ENCODE measurements at places on chromosomes 1 and 21.

GRCh38 chr1:41447995-41448770 lies 36.3 kb downstream of the EDN2 start:
- no peak for DNase-seq

- no peak for DNase-seq
Observed at GRCh38 chr21:23308741-23309140, 2298.5 kb downstream of the MRPL39 start.

- peak; percentile 2 for DNase-seq
Observed at GRCh38 chr1:120133228-120133927, 42.9 kb downstream of the SEC22B start.

- DNase-seq, result no peak
Observed at GRCh38 chr1:37149296-37149695, 115.0 kb upstream of the GRIK3 start.

GRCh38 chr1:3272321-3273045 lies 182.0 kb upstream of the ARHGEF16 start:
- DNase-seq, result no peak

GRCh38 chr1:56024155-56024554 lies 555.2 kb downstream of the PLPP3 start:
- no peak for DNase-seq

GRCh38 chr1:192151176-192151575 lies 7.1 kb upstream of the RGS18 start:
- no peak for DNase-seq

DNA sequence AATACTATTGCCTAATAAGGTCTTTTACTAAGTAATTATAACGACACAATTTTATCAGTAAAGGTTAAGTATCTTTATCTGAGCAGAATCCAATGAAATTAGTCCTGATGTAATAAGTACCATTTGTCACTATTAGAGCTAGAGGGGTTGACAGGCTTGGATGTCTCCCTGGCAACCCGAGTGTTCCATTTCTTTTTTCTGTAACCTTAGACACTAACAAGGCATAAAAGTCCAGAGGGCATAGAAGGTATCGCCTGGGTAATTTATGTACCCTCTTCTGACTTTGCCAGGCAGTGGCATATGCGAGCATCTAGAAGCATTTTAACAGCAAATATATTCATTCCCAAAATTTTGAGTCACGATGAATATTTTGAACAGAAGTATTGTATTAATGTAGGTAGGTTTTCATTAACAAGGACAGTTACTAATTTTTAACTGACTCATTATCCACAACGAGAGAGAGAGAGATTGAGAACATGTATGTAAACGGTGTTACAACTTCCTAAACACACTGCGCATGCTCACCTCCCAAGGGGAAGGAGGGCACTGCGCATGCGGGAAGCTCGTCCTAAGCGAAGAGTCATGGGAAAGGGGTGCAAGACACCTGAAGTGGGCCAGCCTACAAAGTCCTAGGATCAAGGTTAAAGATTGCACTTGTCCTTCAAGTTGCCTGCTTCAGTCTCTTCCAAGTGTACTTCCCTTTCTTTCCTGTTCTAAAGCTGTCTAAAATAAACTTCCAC lies 423.9 kb downstream of the DSCAM start:
- no peak for DNase-seq

- no peak for DNase-seq
Observed at GRCh38 chr1:109671067-109671466, 3.2 kb downstream of the GSTM2 start.

DNA sequence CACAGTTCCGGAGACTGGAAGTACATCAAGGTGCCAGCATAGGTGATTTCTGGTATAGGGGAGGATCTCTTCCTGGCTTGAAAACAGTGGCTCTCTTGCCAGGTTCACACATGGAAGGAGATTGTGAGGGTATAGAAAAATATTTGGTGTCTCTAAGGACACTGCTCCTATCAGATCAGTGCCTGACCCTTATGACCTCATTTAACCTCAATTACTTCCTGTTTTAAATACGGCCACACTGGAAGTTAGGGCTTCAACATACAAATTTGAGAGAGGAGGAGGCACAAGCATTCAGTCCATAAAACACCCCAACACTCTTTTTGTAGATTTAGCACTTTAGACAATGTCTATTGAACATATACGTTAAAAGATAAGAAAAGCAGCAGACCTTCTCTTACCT lies 37.0 kb downstream of the COL6A1 start:
- no peak for DNase-seq

DNA sequence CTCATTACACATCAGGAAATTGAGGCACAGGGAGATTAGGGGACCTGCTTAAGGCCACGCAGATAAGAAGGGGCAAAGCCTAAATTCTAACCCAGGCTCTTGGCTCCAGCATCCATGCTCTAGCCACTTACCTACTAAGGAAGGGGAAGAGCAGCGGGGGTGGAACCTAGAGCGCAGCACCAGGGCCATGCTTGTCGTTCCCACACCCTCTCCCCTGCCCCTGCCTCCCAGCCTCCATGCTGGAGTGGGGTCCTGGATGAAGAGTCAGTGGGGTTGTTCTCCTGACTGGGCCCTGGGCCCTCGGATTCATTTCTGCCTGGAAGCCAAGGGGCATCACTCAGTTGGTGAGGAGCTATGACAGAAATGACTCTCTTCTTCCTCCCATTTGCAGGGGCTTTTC lies 133.3 kb downstream of the FOXD2 start:
- DNase-seq, result no peak

- DNase-seq, result no peak
Observed at GRCh38 chr1:25517476-25518394, 25.7 kb upstream of the LDLRAP1 start.

- DNase-seq, result no peak
Observed at GRCh38 chr1:105874621-105875020, 1181.9 kb upstream of the PRMT6 start.

- no peak for DNase-seq
Observed at GRCh38 chr1:41507110-41507720, 22.7 kb upstream of the EDN2 start.

DNA sequence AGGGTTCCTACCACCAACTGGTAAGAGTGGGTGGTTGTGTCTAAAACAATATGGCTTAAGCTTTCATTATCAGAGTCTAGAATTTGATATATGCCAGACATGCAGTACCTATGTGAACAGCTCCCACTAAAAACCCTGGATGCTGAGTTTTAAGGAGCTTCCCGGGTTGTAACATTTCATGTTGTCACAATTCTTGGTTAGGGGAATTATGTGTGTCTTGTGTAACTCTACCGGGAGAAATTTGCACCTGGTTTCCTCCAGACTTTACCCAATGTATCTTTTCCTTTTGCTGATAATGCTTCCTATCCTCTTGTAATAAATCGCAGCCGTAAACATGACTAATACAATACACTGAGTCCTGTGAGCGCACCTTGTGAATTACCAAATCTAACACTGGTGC lies 48.3 kb downstream of the ARID4B start:
- no peak for DNase-seq

DNA sequence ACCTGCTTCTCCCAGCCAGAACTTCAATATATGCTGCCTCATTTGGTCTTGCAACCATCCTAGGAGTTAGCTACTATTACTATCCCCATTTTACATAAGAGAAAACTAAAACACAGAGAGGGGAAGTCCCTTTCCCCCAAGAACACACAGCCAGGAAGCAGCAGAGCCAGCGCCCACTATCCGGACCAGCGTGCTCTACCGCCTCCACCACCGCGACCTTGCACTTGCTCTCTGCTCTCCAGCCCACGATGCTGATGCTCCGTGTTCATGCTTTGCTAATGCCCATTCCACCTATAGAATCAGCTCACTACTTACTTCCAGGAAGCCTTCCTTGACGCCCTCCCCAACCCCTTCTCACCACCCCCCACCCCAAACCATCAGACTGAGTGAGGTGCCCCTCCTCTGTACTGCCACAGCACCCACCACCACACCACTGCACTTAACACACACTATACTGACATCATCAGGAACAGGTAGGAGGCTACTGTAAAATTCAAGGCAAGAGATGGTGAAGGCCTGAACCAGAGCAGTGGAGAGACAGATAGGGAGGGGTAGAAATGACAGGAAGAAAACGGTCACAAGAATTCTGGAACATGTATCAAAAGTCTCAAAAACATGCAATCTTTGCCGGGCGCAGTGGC lies 9.4 kb downstream of the TMEM53 start:
- DNase-seq, result no peak

GRCh38 chr1:228854907-228855306 lies 119.6 kb downstream of the RHOU start:
- DNase-seq, result no peak

DNA sequence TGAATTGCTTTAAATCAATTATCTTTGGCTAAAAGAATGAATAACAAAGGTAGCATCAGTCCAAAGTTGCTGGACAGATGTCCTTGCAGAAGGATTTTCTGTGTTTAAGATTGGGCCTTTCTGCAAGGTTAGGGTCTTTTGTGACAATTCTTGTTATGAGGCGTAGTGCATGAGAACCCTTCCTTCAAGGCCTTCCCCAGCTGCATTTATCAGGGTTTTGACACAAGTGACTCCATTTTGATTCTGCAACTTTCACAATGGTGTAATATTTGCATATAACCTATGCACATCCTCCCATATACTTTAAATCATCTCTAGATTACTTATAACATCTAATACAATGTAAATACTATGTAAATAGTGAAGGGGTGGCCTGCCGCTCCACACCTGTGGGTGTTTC lies 1.1 kb upstream of the SETD4 start:
- DNase-seq, result no peak

- peak; percentile 79 for DNase-seq
Observed at GRCh38 chr1:20551945-20552727, at the start of gene FAM43B. Gene FAM43B, plus strand, starts transcription at chr1:20552573. Its CDS starts 401 bp downstream, at chr1:20552974.

- DNase-seq, result no peak
Observed at GRCh38 chr1:38612951-38613350, 246.6 kb downstream of the RRAGC start.

DNA sequence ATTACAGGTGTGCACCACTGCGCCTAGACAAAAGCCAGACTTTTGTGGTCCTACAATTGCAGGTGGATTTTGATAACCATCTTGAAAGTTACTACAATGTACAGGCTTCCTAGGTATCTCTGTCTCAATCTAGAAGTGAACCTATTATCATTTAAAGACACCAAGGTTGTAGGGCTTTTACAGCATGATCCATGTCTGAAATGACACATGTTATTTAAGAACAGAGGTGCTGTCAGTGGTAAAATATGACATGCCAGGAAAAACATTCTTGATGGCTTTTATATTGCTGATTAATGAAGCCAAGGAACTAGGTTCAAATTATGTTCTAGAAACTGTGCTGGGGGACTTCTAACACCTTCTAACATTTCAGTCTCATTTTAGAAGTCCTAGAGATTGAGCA lies 253.1 kb downstream of the SDCCAG8 start:
- DNase-seq, result no peak

DNA sequence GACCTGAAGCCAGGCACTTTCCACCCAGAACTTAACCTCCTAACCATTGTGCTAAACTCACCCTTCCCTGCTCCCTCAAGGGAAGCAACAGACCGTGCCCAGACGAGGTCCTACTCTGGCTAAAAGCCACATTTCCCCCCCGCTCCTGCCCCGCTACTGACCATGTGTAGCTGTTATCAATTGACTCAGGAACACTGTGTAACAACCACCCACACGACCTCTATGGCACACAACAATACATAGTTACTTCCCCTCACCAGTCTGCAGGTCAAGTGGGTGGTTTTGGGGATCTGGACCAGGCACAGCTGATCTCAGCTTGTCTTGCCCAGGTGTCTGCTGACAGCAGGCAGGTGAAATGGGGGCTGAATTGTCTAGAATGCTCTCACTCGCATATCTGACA lies 40.1 kb downstream of the CAMK2N1 start:
- no peak for DNase-seq

- no peak for DNase-seq
Observed at GRCh38 chr1:66693856-66694255, 58.4 kb upstream of the DYNLT5 start.

- DNase-seq, result peak; percentile 64
Observed at GRCh38 chr1:150165622-150166612, 16.2 kb downstream of the PLEKHO1 start.

- DNase-seq, result no peak
Observed at GRCh38 chr1:77230051-77230450, 10.8 kb upstream of the PIGK start.

GRCh38 chr1:184489908-184490307 lies 103.1 kb downstream of the C1orf21 start:
- no peak for DNase-seq

GRCh38 chr1:235584973-235585372 lies 64.6 kb downstream of the GNG4 start:
- no peak for DNase-seq

DNA sequence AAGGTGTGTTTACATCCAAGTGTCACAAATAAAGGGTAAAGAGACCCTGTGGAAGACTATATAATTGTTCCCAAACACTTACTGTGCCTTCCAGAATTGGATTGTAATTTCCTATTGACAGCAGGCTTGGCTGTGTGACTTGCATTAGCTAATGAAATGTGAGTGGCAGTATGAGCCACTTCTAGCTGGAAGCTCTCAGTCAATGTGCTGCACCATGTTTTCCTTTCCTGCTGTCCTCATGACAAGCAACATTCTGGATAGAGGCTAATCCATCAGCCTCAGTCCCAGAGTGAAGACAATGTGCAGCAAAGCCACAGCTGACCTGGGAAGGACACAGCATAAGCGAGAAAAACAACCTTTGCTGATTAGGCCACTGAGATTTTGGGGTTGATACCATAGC lies 5.9 kb upstream of the FOXJ3 start:
- no peak for DNase-seq

DNA sequence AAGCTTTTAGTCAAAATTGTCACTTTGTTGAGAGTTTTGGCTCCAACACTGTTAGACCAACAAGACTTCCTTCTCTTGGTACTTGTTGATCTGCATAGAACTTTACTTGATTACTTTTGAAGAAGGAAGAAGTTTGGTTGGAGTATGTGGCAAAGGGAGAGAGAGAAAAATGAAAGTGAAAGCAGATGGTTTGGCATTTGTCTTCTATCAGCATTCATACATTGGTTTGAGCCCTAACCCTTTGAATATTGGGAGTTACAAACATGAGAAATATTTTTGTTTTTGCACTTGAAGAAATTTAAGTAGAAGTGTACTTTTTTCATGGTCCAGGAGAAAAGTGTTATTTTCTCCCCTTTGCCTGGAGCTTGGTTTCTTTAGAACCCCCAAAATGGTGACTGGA lies 169.8 kb downstream of the ADGRL4 start:
- DNase-seq, result no peak

- no peak for DNase-seq
Observed at GRCh38 chr1:89542345-89542744, 17.7 kb downstream of the LRRC8B start.

Measured in AG20443 (cell line).